Hair follicle dermal papilla cell (primary cell): ENCODE measurements at places on chromosomes 3 and 15. TPM values are rescaled to one million over a fixed set of nuclear protein-coding genes. Genes with fewer than 3 reads are reported as not detected.

Gene STRIT1
- not detected in 2 replicates for total RNA-seq

Gene VPS13C
- total RNA-seq = 70.8 and 91.5 TPM in 2 replicates

Gene CD80
- under 0.01 TPM in 1 of 2 replicates, not detected in the other for total RNA-seq

Gene SYNPR
- not detected in 2 replicates for total RNA-seq

Gene SH2D7
- not detected in 2 replicates for total RNA-seq

Gene TIGIT
- not detected in 2 replicates for total RNA-seq

Gene SELENOS
- total RNA-seq = 59.5 and 66.0 TPM in 2 replicates

Gene PTPN9
- 38.8 and 44.8 TPM in 2 replicates for total RNA-seq

Gene NPAP1
- total RNA-seq = not detected in 2 replicates

Gene SLC6A1
- not detected in 2 replicates for total RNA-seq

Gene GUCA1C
- total RNA-seq = not detected in 2 replicates

Gene SSUH2
- total RNA-seq = 0.16 TPM in 1 of 2 replicates, not detected in the other

Gene CLDN18
- under 0.01 TPM in 1 of 2 replicates, not detected in the other for total RNA-seq

Gene HIGD2B
- not detected in 2 replicates for total RNA-seq

Gene CCDC54
- total RNA-seq = not detected in 2 replicates

Gene CSPG5
- 0.16 and 0.24 TPM in 2 replicates for total RNA-seq

Gene OGG1
- 35.4 and 38.3 TPM in 2 replicates for total RNA-seq

Gene SCAANT1
- total RNA-seq = not detected in 2 replicates

Gene GLCE
- total RNA-seq = 12.0 and 13.6 TPM in 2 replicates

Gene CPLX3
- total RNA-seq = not detected in 2 replicates

Gene CSPG4
- 181 and 183 TPM in 2 replicates for total RNA-seq

Gene FGF7
- total RNA-seq = 157 and 195 TPM in 2 replicates

Gene CLDN16
- not detected in 2 replicates for total RNA-seq

Gene POPDC2
- total RNA-seq = 0.49 and 0.61 TPM in 2 replicates

Gene SLC2A2
- total RNA-seq = under 0.01 TPM in 1 of 2 replicates, not detected in the other

Gene RAP2B
- total RNA-seq = 19.9 and 21.4 TPM in 2 replicates

Gene RTP3
- not detected in 2 replicates for total RNA-seq

Gene GOLGA6L2
- not detected in 2 replicates for total RNA-seq

Gene CHDH
- total RNA-seq = 1.6 and 4.4 TPM in 2 replicates

Gene CFAP92
- not detected in 2 replicates for total RNA-seq

Gene FAM81A
- 0.12 and 0.16 TPM in 2 replicates for total RNA-seq

Gene CYP1A2
- total RNA-seq = not detected in 2 replicates

Gene SCAMP5
- total RNA-seq = 1.5 and 7.7 TPM in 2 replicates

Gene ZNF280D
- total RNA-seq = 45.3 and 61.2 TPM in 2 replicates

Gene C3orf20
- under 0.01 TPM in 1 of 2 replicates, not detected in the other for total RNA-seq

Gene SQOR
- total RNA-seq = 130 and 139 TPM in 2 replicates

Gene MORC1
- not detected in 2 replicates for total RNA-seq

Gene SPTBN5
- 0.73 and 0.97 TPM in 2 replicates for total RNA-seq

Gene EFCAB12
- total RNA-seq = under 0.01 TPM in 1 of 2 replicates, not detected in the other

Gene ABI3BP
- total RNA-seq = 28.9 and 61.1 TPM in 2 replicates

Gene NGLY1
- 23.3 and 25.6 TPM in 2 replicates for total RNA-seq
